ENCODE measurements at places on chromosomes 1 and 21. TPM values are rescaled to one million over a fixed set of nuclear protein-coding genes. Genes with fewer than 3 reads are reported as not detected.

DISC1 gene
- 21.9 TPM for total RNA-seq

NBPF3 gene
- 1.8 TPM for total RNA-seq

KRTAP7-1 gene
- total RNA-seq, result not detected

KDM5B gene
- 91.1 TPM for total RNA-seq

HSD3B1 gene
- total RNA-seq, result not detected

PPFIA4 gene
- total RNA-seq, result under 0.01 TPM

SLC16A1 gene
- 109 TPM for total RNA-seq

All from vein endothelial cell (primary cell).